Pulmonary artery endothelial cell (primary cell): ENCODE measurements at places on chromosomes 13 and 19.

GRCh38 chr13:68509734-68510621, 1279.8 kb upstream of the PCDH9 start:
- DNase-seq, result no peak

- DNase-seq, result no peak
Observed at GRCh38 chr19:51811344-51811743, 16.4 kb downstream of the FPR3 start.

DNA sequence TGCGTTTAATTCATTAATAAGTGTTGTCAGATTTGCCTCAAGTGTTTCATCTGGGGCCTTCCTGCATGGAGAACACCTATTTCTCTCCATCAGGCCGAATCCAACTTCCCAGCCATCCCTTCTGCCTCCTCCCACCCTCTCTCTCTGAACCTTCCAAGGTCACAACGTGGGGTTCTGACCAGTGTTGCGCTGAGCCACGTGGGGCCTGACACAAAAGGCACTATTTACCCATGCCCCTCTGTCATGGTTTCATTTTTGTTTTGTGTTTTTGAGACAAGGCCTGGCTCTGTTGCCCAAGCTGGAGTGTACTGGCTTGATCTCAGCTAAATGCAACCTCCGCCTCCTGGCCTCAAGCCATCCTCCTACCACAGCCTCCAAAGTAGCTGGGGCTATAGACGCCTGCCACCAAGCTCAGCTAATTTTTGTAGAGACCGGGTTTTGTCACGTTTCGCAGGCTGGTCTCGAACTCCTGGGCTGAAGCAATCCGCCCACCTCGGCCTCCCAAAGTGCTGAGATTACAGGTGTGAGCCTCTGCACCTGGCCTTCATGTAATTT, 8.6 kb upstream of the IRGC start:
- no peak for DNase-seq

GRCh38 chr19:47430041-47430802, 10.9 kb upstream of the MEIS3 start:
- DNase-seq, result no peak

DNA sequence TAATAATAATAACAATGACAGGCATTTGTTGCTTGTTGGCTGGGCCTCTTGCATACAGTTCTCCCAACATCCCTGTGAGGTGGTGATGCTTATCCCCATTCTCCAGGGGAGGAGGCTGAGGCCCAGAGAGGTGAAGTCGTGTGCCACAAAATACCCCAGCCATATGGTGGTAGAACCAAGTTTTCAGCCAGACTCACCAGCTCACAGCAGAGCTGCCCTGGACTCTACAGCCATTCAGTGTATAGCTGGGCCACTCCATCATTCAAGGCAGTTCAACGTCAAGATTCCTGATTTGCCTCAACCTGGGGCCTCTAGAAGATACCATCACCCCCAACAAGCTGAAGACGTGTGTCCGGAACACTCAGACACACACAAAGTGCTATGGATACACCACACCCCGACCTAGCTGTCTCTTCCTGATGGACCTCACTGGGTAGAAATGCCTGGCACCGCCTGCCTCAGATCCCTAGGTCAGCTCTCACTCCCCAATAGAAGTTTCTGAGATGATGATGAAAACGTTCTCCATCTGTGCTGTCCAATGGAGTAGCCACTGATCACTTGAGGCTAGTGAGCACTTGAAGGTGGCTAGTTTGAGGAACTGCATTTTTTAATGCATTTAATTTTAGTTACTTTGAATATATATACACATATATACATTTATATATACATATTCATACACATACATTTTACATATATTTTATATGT, 4.3 kb upstream of the CEACAM19 start:
- DNase-seq, result no peak

GRCh38 chr19:720345-721160, 11.8 kb downstream of the PALM start:
- DNase-seq, result no peak

GRCh38 chr13:84297251-84297650, 415.0 kb upstream of the SLITRK1 start:
- DNase-seq, result no peak

- no peak for DNase-seq
Observed at GRCh38 chr13:74131227-74131626, 3.0 kb downstream of the KLF12 start.

- DNase-seq, result no peak
Observed at GRCh38 chr19:8336660-8337059, 6.4 kb downstream of the KANK3 start.

DNA sequence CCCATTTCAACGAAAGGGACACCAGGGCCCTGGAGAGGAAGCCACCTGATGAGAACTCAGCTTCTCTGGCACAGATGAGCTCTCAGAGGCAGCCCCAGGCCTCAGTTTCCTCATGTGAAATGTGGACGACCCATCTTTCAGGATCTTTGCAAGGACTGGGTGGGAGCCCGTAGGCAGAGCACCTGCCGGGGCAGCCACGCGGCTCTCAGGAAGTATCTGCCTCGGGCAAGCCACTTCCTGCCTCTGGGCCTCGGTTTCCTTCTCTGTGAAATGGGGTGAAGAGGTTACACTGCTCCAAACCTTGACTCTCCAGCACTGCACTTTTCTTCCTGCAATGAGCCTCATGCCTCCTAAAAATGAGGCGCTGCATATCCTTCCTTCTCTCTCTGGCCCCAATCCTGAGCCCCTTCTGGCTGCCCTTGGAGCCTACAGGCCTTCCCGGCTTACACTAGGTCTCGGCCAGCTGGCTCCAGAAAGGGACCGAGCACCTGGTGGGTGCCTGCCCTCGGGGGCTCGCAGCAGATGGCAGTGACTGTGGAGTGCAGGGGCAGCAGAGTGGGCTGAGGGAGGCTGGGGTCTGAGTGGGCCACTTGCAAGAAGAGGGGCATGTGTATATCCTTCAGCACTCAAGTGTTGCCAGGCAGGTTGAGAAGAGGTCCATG, 3.5 kb downstream of the SSBP4 start:
- DNase-seq, result no peak

- no peak for DNase-seq
Observed at GRCh38 chr13:110883542-110883941, 31.3 kb downstream of the ANKRD10 start.

- DNase-seq, result no peak
Observed at GRCh38 chr13:91406619-91407018, 8.2 kb downstream of the GPC5 start.

- DNase-seq, result no peak
Observed at GRCh38 chr13:111482126-111482525, 161.7 kb downstream of the TEX29 start.

GRCh38 chr19:15780610-15781418, 6.6 kb upstream of the OR10H5 start:
- no peak for DNase-seq

- no peak for DNase-seq
Observed at GRCh38 chr13:22012686-22013085, 341.8 kb downstream of the FGF9 start.

DNA sequence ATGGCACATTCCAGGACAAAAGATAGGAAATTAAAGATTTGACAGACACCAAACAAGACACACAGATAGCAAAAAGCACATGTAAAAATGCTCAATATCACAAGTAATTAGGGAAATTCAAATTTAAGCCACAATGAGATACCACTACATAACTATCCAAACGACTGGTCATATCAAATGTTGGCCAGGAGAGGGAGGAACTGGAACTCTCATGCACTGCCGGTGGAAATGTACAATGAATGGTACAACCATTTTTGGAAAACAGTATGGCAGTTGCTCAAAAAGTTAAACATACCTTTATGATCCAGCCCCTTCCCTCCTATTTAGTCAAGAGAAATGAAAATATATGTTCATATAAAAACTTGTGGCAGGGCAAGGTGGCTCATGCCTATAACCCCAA, 36.8 kb upstream of the CYP2S1 start:
- DNase-seq, result no peak

GRCh38 chr13:58187881-58188280, 556.3 kb downstream of the PCDH17 start:
- DNase-seq, result no peak

DNA sequence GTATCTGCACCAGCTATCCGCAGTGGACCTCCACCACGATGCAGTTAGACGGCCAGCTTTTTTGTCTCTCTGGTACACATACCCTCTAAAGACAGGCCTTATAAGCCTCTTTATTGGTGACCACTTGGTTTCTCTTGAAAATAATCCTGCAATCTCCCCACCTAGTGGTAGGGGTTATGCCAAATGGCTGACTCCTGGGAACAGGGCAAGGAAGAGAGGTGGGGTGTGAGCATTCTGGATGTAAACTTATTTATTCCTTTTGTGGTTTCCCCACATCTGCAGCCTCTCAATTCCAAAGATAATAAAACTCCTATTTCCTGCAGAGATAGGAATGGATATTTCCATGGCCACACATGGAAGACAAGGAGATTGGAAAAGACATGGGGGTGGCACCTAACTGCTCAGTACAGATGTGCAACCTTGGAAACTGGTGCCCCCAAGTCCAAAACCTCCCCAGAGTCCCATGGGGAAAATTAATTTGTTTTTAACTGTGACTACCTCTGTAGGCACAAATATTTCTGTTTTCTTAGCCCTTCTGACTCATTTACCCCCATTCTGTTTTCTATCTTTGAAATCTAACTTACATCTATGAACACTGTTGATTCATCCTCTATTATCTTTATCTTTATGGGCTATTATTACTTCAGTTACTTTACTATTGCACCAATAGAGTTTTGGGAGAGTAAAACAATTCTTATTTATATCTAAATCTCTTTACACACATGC, 112.7 kb upstream of the TSHZ3 start:
- no peak for DNase-seq

- DNase-seq, result no peak
Observed at GRCh38 chr19:7928741-7929701, 3.1 kb upstream of the CTXN1 start.

DNA sequence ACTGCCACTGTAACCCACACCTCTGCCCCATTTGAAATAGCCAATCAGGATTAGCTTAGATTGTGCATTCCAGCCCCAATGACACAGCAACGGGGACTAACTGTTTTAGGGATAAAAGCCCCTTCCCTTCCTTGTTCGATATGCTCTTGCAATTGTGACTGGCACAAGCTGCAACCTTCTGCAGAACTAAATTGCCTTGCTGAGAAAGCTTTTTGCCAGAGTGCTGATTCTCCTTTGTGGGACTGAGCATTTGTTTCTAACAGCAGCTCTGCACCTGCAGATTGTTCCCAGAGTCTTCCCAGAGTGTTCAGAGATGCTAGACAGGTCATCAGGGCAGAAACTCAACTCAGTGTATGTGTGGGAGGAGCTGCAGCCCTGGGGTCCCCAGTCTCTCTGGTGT, 115.8 kb downstream of the ZNF675 start:
- no peak for DNase-seq

DNA sequence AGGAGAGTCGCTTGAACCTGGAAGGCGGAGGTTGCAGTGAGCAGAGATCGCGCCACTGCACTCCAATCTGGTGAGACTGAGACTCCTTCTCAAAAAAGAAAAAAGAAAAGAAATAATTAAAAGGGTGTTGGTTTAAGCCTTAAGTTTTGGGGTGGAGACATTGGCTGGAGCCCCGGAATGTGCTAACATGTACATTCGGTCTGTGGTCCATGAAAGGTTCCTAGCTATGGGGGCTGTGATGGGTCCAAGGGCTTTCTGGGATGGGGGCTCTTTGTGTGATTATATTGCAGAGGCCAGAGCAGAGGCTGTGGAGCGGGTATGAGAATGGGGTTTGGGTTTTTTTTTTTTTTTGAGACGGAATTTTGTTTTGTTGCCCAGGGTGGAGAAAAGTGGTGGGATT, 14.4 kb downstream of the NFKBID start:
- DNase-seq, result no peak

DNA sequence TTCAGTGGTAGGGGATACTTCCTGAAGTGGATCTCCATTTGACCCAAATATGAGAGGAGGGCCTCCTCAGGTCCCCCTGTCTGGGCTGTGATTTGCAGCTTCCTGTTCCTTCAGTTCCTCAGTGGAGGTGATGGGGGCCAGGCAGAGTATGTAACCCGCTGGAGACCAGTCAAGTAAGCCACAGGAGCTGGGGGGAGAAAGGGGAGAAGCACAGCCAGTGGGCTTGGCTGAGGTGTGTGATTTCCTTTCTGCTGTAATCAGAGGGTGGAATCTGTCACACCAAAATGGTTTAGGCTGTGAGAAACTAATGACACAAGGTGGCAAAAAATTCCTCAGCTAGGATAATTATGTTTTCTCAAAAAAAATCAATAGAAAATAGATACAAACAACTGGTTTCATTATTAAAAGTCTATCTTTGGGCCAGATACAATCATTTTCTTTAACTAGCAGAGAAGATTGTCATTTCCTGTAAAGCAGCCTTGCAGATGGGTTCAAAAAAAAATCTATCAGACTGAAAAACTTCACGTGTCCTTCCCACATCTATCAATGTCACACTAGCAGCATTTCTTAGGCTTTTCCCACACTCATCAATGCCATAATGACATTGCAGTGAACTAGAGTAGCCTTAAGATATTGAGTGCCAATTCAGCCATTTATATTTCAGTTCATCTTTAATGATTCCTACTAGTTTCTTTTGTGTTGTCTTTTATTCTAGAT, 1660.3 kb downstream of the EFNB2 start:
- DNase-seq, result no peak

GRCh38 chr13:113410472-113411201, 42.7 kb downstream of the ADPRHL1 start:
- no peak for DNase-seq

GRCh38 chr19:50300814-50301606, 28.2 kb downstream of the KCNC3 start:
- peak; percentile 71 for DNase-seq

DNA sequence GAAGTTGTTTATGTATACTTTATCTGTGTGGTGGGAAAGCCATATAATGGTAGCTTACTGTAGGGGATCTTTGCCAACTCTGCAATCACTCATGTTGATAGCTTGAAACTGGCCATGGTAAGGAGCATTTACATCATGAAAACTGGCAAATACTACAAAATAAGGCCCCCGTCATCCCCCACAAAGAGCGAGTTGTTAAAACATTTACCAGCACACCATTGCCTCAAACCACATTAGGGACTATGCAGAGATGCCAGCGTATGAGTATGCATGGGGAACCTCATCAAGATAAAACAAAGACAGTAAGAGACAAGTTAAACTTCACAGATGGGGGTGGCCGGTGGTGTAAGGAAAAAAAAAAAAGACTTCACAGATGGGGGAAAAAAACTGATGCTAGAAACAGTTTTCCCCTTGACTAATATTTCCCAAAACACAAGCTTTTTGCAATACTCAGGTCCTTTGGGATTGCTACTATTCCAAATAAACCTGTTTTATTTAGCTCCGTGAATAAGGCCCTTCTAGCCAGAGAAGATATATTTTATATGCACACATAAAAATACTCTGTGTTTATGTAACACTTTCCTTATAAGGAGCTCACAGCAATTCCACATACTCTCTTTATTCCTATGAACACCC, 70.6 kb upstream of the SERP2 start:
- no peak for DNase-seq
